ENCODE measurements at places on chromosomes 13 and 19.

GRCh38 chr13:34254366-34254765 is 436.4 kb downstream of the RFC3 start:
- no peak for DNase-seq

DNA sequence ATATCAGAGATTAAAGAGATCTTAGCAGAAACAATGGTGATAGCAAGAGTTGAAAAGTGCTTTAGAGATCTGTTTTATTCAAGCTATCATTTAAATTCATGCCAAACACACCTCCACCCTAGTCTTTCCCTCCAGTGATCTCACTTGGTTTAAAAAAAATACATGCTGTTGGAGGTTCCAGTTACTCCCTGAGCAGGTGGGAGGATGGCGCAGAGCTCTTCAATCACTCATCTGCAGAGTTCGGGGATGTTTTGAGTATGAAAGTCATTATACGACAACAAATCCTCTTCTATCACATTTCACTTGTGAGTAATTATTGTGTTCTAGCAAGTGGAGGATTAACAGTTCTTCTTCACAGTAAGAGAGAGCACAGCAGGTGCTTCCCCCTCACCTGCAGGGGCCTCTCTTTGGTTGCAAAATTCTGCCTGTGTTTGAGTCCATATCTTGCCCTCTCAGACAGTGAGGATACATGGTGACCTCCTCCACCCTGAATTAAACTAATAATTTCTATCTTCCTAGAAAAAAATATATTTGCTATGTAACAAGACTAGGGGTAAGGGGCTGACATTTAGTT is 376.7 kb downstream of the LIG4 start:
- DNase-seq: no peak

- peak; percentile 78 for DNase-seq
These were observed at the start of gene FSD1 for GRCh38 chr19:4304538-4305256. TSS of gene FSD1 (plus strand) at chr19:4304598. CDS start at chr19:4304747, 149 bp downstream.

- DNase-seq: no peak
These were observed 22.0 kb upstream of the UBAC2 start for GRCh38 chr13:99178636-99179035.

DNA sequence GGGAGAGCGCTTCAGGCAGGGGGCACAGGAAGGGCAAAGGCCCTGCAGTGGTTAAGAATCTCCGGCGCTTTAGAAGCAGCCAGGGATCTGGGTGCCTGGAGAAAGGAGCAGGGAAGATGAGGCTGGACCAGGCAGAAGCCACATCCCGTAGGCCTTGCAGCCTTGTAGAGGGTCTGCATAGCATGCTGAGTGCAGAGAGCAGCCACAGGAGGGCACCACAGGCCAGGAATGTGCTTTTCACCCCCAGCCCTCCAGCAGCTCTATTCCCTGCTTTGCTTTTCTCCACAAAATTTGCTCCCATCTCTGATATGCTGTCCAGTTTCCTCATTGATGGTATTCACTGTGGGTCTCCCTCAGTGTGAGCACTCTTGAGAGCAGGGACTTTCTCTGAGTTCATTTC is 5.7 kb downstream of the WDR62 start:
- peak; percentile 62 for DNase-seq

DNA sequence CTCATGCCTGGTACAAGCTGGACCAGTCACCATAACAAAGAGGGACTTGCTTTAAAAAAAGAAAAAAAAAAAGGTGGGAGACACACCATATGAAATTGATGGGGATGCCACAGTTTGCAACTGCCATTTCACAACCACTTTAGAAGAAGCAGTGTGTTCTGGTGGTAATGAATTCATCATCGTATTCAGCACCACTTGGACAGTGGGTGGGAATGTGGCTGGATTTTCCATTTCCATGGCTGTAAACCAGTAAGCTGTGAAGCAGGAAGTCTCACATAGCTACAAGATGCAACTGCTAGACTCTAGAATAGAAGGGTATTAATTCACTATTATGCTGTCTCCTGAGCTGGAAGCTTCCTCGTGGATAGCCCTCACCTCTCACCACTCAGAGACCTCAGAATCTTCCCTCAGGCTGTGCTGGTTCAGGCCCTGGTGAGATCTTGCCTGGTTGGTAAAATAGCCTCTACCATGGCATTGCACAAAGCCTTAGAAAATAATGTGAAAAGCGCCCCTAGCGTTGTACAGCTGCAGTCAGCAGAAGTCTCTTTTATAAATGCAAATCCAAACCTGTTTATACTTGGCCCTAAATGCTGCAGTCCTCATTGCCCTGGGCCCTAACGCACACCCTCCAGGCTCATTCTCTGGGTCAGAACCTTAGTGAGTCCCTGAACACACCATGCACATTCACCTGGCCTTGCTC is 150.7 kb downstream of the KCTD15 start:
- DNase-seq: peak; percentile 23

DNA sequence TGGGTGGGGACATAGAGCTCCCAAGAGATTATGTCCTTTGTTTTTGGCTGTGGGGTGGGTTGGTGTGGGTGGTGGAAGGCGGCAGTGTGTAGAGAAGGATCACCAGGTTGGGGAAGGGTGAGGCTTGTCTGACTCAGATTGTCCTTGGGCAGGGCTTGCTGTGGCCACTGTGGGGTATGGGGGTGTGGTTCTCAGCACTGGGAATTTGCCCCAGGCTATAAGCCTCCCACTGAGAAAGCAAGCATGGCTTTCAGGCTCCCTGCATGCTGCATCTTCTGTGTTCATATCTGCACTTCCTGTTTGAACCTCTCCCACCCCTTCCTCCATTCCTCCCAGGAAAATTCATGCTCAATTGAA is 34.9 kb downstream of the DNAJC15 start:
- DNase-seq: no peak

- DNase-seq: no peak
These were observed 727 bp downstream of the CNMD start for GRCh38 chr13:52738719-52739467.

GRCh38 chr13:29193083-29193482 is 372.9 kb downstream of the MTUS2 start:
- DNase-seq: no peak

- peak; percentile 84 for DNase-seq
These were observed 1.3 kb downstream of the NECTIN2 start for GRCh38 chr19:44847144-44848035.

GRCh38 chr13:37277007-37277406 is 171.5 kb upstream of the CSNK1A1L start:
- DNase-seq: no peak

DNA sequence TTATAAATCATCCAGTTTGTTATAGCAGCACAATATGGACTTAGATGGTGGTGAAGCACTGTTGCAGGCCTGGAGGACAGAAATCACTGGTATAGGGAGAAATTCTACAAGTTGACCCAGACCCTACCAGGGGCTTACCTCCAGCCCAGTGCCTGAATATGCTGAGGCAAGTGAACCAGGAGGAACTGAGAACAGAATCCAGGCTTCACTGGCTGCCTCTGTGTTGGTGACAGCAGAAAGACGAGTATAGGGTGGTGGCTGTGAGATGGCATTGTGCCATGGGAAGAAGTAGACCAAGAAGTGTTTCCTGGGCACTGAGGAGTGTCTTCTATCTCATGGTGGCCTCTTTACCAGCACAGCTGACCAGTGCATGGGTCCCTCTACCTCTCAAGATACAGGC is 15.9 kb upstream of the EID2 start:
- DNase-seq: no peak

- no peak for DNase-seq
These were observed 360.3 kb upstream of the ZNF507 start for GRCh38 chr19:31985001-31985605.

DNA sequence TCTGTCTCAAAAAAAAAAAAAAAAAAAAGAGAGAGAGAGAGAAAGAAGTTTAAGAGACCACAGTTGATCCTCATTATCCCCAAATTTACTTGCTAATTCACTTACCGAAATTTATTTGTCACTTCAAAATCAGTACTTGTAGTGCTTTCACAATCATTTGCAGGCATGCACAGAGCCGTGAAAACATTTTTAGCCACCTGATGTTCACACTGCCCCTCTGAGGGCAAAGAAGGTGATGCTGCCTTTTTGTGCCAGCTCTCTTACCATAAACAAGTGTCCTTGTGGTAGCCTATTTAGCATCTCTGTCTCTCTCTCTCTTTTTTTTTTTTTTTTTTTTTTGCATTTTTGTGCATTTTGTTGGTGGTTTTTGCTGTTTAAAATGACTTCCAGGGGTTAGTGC is 24.1 kb upstream of the CASP14 start:
- peak; percentile 47 for DNase-seq

DNA sequence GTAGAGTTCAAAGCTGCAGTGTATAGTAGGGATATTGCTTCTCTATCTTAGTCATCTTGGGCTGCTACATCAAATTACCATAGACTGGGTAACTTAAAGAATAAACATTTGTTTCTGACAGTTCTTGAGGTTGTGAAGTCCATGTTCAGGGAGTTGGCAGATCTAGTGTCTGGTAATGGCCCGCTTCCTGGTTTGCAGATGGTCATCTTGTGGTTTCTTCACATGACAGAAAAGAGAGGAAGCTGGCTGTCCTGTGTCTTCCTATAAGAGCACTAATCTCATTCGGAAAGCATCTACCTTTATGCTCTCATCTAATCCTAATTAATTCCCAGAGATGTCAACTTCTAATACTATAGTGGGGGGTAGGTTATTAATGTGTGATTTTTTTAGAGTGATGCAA is 6.2 kb downstream of the ZNF763 start:
- no peak for DNase-seq

DNA sequence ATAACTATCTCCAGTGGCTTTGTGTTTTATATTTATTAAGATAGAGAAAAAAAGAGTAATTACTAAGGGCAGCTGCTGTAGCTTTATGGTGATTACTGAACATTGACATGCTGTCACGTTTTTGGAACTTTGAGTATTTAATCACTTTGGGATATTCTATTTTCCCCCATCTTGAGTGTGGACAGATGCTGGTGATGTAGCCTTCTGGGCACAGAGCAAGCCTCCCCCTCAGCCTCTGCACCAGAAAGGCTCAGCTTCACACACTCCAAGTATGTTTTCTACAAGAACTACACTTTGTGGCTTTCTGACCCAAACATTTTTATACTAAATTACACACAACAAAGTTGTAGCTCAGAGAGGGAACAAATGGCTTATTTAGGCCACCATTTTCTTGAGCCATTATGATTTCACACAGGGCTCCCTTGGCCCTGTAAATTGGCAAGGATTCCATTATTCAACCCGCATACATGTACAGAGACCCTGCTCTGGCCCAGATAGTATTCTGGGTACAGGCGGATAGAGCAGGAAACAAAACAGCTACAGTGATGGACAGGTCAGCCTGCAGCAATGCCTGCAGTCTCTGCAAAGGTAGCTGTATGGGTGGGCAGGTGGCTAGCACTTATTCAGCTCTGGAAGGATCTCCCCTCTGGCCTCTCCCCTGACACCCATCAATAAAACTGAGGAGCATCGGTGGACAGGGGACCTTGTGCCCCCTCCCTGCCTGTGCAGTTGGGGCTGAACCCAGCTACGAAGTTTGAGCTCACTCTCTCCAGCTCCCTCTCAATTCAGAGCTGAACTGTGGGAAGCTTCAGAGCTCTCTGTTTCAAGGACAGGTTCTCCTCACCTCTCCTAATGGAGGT is 1.3 kb downstream of the ALOX5AP start:
- no peak for DNase-seq

- DNase-seq: no peak
These were observed 58.4 kb upstream of the UQCRFS1 start for GRCh38 chr19:29271341-29271740.

DNA sequence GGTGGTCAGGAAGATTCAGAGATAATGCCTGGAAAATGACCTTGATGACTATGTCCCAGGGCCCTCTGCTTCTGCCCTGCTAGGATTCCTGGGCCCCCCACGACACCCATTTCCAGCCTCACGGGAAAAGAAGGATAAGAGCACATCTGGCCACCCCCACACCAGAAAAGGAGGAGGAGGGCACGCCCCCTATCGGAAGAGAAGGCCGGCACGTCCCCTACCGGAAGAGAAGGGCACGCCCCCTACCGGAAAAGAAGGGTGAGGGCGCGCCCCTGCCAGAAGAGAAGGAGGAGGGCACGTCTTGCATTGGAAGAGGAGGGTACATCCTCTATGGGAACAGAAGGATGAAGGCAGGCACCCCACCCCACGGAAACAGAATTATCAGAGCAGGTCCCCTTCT is 84.3 kb downstream of the IER2 start:
- DNase-seq: no peak

DNA sequence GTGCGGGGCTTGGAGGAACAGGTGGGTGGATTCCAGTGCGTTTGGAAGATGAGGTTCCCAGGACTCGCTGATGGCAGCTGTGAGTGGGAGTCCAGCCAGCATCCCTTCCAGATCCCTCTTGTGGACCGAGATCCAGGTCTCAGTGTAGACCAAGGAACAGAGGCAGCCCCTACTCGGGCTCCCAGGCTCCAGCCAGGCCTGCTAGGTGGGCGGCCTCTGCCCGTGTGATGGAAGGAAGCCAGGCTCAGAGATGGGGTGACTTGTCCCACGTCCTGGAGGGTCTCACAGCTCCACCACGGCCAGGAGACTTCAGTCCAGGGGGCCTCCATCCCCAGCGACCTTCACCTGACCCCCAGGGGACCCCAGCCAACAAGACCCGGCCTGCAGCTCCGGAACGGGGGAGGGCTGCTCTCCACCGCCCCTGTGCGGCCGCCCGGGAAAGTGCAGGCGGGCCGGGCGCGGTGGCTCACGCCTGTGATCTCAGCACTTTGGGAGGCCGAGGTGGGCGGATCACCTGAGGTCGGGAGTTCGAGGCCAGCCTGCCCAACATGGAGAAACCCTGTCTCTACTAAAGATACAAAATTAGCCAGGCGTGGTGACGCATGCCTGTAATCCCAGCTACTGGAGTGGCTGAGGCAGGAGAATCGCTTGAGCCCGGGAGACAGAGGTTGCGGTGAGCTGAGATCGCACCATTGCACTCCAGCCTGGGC is 729 bp upstream of the MADCAM1 start:
- DNase-seq: peak; percentile 70

GRCh38 chr13:42875475-42876269 is 94.3 kb downstream of the FAM216B start:
- no peak for DNase-seq

DNA sequence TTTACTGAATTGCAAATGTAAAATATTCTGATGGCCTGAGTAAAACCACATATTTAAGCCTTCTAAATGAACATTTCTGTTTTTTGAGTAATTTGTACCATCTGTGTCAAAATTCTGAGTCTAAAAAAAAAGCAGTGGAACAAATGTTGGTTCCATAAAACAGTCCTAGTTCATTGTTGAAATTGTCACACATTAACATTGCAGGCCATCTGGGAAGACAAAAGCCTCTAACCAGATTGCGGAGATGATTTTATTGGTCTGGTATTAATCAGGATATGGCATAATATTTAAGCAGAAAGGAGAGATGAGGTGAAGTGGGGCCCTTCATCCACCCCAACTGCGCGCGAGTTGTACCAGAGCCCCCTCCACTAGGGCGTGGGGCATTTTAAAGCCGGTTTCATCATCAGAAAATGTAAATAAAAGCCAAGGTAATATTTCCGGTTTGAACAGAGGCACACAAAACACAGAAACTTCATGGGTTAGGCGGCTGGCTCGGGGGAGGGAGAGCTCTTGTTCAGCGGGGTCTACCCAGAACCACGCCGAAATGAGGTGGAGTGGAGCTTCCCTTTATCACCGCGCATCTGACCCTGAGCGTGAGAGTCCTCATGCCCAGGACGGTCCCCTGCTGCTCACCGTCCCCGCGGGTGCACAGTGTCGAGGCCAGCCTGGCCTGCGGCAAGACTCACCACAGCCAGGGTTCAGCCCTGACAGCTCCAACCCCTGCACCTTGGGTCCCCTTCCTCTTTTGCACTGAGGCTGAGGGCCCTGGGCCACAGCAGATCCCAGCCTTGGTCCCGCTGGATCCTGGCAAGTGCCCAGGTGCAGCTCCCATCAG is 169.2 kb downstream of the URI1 start:
- no peak for DNase-seq
